ENCODE measurements at places on chromosomes 5 and 9.

DNA sequence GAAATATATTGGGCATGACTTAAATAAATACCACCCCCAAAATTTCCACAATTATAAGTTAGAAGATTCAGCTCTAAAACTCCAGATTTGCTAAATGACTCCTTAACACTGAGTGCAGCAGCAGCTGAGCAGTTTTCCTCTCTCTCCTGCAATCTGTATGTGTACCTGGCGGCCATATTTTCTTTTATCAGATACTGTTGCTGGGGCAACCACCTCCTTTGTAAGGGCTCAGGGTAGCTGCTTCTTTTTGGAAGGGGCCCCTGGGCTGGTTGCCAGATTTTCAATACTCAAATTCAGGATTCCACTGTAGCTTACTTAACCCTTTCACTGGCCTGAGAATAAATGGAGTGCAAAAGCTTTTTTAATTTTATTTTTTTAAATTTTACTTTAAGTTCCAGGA is 197.0 kb downstream of the TAF11L14 start:
- no peak for DNase-seq

DNA sequence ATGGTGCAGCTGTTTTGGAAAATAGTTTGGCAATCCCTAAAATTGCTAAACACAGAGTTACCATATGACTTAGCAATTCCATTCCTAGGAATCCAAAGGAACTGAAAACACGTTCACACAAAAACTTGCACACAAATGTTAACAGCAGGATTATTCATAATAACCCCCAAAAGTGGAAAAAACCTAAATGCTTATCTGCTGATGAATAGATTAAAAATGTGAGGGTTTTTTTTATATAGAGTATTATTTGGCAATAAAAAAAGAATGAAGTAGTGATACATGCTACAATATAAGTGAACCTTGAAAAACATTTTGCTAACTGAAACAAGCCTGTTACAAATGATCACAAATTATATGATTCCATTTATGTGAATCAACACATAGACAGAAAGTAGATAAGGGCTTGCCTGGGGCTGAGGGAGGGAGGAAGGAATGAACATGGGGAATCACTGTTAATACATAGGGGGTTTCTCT is 45.1 kb upstream of the TRIO start:
- no peak for DNase-seq

GRCh38 chr5:172315587-172316493 is 32.3 kb upstream of the UBTD2 start:
- DNase-seq = no peak

DNA sequence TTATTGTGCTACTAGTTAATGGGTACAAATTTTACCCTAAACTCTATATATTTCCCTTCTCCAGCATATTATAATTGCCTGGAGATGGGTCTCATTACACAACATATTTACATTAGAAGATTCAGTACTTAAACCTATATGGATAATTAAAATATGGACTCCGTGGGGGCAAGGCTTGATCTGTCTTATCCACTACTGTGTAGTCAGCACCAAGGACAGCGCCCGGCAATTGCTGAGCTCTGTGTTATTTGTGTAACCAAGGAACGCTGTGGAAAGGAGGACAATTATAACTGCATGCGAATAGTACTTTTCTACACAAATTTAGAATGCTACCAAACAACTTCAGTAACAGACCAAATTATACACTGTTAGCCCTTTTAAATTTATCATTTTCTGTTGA is 77.7 kb downstream of the DNAH5 start:
- DNase-seq = no peak

DNA sequence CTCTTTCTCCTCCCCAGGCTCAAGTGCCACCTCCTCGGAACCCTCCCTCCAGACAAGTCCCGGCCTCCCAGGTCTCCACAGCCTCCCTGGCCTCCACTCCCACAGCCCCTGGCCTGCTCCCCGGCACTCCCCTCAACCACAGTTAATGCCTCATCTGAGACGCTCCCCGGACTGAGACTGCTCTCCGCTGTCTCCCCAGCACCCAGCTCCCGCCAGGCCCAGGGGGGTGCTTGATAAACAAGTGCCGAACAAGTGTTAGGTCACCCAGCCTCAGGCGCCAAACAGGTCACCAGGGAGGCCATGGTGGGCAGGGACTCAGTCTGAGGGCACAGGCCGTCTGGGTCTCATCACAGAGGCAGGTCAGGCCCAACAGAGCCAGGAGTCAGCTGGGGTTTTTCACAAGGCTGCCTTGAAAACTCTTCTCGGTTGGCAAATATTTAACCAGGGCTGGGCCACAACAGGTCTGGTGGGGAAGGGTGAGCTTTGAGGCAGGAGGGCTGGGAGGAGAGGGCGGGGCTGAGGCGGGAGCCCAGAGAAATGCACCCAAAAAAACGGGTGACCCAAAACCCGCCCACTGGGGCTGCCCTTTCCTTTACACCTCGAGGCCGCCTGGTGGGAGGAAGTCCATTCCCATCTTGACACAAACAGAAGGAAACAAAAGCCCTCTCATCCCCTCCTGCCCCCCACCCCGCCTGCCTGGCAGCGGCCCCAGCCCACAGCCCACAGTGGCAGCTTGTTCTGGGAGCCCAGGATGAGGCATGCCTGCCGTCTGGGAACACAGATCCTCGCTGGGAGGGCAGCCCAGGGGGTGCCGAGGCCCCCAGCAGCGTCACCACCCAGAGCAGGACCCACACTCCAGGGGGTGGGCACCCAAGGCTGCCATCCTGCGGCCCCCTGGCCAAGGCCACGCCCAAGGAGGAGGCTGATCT is 66.6 kb upstream of the STXBP1 start:
- DNase-seq = peak; percentile 58

DNA sequence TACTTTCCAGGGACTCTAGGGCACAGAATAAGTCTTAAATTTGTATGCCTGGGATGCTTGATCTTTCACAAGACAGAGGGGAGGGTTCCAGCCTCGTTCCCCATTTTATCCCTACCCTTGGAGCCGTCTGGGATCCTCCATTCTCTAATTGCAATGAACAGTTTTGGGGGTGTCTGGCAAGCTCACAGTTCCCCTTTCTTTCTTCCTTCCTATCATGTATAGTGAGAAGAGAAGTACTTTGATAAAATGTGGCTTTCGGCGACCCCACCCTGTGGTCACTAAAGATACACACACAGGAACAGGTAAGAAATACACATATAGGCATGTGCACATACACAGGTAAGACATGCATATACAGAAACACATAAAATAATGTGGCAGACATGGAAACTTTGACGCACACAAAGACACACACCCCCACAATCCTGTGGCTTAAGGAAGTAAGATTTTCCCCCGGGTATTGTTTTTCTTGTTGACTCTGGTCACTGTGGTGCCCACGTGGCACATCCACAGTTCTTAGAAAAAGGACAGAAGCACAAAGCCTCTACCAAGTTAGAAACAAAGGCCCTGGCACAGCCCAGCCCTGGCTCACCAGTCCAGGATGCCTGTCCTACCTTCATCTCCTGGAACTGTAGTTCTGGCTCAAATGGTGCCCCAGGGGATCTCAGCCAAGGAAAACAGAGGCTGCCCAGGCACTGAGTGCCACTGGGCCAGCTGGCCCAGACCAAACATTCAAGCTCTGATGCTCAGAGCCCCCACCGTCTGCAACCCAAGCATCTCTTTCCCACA is 6.3 kb upstream of the SMU1 start:
- DNase-seq = no peak

- DNase-seq = peak; percentile 84
These were observed 87.7 kb downstream of the ENTREP1 start for GRCh38 chr9:69412741-69413150.

DNA sequence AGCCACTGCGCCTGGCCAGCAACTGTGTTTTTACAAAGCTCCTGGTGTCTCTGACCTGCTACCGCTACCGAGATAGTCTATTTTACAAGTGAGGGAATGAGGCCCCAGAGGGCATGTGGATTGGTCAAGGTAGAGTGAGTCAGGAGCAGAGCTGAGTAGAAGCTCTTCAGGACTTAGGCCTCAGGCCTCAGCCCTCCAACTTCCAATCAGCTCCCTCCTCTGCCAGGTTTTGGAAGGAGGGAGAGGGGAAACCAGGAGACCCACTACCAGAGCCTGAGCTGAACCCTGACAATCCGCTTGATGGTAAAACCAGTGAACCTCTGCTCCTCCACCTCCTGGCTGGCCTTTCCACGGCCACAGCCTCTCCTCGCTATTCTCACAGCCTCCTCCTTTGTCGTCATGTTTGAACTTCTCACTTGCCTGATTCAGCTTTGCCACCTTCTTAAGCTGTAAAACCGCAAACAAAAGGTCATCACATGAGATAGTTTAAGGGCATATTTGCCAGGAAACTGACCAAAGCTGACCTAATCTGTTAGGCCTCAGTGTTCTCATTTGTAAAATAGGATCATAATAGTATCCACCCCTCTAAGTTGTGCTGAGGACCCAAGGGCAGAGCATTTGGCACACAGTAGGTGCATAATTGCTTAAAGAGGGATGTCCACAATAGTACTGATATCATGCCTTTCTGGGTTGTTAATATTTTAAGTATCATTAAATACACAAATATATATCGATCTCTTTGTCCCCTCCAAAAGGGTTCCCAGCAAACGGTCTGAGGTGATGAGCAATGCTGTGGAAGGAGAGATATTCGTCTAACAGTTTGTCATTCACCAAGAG is 1.7 kb downstream of the TRAF1 start:
- no peak for DNase-seq

DNA sequence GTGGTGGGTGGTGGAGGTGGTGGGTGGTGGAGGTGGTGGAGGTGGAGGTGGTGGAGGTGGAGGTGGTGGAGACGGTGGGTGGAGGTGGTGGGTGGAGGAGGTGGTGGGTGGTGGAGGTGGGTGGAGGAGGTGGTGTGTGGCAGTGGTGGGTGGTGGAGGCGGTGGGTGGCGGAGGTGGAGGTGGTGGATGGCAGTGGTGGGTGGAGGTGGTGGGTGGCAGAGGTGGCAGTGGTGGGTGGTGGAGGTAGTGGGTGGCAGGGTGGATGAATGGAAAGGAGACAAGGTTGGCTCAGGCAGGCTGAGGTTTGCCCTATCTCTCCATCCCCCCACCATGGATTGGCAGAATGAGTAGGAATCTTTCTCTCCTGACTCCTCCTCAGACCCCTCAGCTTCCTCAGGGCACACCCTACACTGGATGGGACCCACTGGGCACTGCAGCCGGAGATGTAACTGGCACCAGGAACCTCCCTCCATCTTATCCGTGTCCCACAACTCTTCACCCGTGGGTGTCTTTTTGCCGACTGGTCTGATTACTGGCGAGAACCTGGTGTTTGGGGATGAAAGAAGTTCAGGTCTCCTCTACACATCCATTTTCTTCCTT is 166.3 kb downstream of the C9orf50 start:
- DNase-seq = peak; percentile 1

GRCh38 chr5:67163863-67164595 is 32.6 kb downstream of the CD180 start:
- DNase-seq = peak; percentile 69

DNA sequence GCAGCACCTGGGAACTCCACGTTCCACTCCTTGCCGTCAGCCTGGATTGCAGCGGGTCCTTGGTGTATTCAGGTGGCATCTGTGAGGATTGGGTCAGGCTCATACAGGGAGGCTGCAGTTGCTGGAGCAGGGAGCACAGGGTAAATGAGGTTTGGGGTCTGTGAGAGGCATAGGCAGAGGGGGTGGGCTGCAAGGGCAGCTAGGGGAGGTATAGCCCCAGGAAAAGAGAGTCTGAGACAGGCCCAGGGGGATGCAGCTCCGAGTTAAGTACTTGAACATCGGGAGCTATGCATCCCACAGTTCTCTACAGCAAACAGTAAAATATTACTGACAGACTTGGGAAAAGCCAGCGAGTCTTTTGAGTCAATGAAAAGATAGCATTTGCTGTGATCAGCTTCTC is 101.6 kb downstream of the TRIO start:
- DNase-seq = no peak

GRCh38 chr5:149708981-149709594 is 21.0 kb upstream of the PPARGC1B start:
- DNase-seq = no peak

DNA sequence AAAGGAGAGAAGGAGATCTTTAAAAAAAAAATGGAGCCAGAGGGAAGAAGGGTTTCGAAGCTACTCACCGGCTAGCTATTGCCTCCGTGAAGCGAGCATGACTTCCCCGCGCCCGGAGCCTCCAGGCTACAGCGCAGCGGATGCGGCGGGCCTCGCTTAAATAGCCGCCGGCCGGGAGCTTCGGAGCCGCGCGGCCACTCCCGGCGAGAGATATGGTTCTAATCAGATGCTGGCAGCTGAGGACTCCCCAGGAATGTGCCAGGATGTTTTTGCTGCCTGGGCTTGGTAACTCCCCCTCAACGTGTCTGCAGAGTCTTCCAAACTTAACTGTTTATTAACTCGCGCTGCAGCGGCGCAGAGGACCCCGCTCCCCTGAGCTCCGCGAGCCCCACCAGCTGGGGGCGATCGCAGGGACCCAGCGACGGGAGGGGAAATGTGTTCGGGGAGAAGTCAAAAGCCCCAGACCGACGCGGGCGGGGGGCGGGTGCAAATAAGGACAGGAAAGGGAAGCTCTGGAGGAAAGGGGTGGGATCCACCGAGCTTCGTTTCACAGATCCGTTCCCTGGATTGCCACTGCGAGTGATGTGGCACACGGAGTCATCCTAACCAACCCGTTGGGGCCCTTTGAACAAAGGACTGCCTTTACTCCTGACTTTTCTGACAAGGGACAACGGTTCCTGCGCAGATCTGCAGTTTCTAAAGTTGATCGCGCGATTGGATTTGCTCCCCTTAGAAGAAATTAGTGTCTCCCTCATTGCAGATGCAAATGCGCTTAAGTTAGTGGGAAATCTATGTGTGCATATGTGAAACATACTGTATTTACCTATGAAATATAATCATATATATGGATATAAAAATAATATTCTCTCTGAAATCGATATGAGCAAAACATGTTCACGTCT is at the start of gene DAB2:
TSS of gene DAB2 (minus strand) at position 245 of the 902 bp plus-strand sequence. CDS start 30,660 bp downstream, outside the sequence.
- peak; percentile 93 for DNase-seq

- no peak for DNase-seq
These were observed 223 bp downstream of the LRSAM1 start for GRCh38 chr9:127451608-127451857.

GRCh38 chr5:114238771-114239313 is 123.0 kb upstream of the KCNN2 start:
- no peak for DNase-seq

- DNase-seq = no peak
These were observed 30.2 kb upstream of the PTGER4 start for GRCh38 chr5:40649463-40650030.

DNA sequence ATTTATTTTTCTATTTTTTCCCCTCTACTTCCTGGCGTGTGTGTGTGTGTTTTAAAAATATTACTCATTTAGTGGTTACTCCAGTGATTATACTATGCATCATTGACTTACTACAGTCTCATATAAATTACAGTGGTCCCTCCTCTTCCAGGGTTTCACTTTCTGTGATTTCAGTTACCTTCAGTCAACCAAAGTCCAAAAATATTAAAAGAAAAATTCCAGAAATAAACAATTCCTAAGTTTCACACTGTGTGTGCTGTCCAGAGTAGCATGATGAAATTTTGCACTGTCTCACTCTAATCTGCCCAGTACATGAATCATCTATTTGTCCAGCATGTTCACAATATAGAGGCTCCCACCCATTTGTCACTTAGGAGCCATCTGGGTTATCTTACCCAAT is 47.4 kb upstream of the CCDC112 start:
- DNase-seq = no peak

GRCh38 chr5:1186351-1187233 is 14.8 kb upstream of the SLC6A19 start:
- peak; percentile 42 for DNase-seq
